ENCODE measurements at places on chromosomes 6 and 20.

GRCh38 chr20:5863040-5863833 is 87.1 kb downstream of the TRMT6 start:
- no peak overlapping the region for H3K4me3 ChIP-seq
- no peak for DNase-seq
- H3K36me3 ChIP-seq: no peaks in the 10 kb centered on the region
- no peak overlapping the region for H3K27ac ChIP-seq
- H3K27me3 ChIP-seq: no peaks in the 10 kb centered on the region

DNA sequence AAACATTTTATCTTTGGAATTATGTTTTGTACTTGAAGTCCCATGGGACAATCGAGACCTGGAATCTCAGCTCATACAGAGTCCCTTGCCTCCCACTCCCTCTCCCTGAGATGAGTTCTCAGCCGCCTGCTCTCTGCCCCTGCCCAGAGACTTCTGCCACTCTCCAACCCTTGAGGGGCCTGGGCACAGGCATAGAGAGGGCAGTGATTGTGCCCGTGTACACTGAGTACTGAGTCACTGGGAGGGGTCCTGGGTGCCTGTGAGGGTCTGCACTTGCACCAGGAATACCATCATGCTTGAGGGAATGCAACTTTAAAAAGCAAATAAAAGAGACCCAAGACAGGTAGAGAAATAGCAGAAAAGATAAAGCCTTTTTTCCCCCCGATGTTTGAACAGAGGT is 453.8 kb upstream of the HS3ST5 start:
- no peaks in the 10 kb centered on the region for H3K27me3 ChIP-seq
- H3K4me1 ChIP-seq: peaks cover 8% of the 10 kb centered on the region
- no peaks in the 10 kb centered on the region for H3K36me3 ChIP-seq
- H3K27ac ChIP-seq: no peak overlapping the region
- DNase-seq: no peak

- no peaks in the 10 kb centered on the region for H3K36me3 ChIP-seq
- no peak overlapping the region for H3K4me3 ChIP-seq
- no peaks in the 10 kb centered on the region for H3K27me3 ChIP-seq
- no peak for DNase-seq
These were observed 151.8 kb downstream of the NRN1 start for GRCh38 chr6:5854899-5855298.

DNA sequence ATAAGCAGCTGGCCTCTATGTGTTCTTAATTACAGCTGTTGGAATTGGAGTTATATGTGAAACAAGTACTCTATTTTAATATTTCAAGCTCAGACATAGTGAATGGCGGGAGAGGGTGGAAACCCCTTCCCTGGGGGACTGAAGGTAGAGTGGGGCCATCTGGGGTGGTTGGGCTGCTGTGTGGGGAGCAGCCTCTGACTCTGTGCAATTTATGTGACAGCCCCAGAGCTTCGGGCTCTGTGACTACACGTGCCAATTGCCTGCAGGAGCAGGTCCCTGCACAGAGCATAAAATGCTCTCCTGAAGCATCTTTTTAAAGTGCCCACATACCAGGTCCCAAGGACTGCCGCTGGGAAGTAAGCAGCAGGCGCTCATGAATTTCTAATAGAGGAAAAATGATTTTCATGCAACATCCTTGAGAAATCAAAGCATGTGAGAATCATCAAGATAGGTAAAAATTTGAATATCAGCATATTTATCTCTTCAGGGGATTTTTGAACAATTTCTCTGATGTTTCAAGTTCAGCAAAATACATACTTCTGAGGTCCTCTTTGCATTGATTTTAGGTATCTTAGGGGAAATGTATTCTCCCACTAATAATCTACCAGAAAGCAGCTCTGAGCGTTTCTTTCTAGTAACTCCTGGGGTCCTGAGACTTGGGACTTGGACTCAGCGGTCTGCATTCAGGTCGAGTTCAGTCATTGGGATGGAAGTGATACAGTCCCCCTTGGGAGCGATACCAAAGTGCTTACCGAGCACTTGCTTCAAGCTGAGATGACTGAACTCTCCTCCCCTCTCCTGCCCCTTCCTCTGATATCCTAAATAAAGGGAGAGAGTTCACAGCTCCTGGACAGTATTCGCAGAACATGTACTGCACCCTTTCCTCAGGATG is 40.0 kb downstream of the ALDH8A1 start:
- DNase-seq: no peak
- no peaks in the 10 kb centered on the region for H3K27me3 ChIP-seq
- no peak overlapping the region for H3K4me3 ChIP-seq
- H3K27ac ChIP-seq: no peak overlapping the region

GRCh38 chr6:83442752-83443151 is 11.9 kb upstream of the ME1 start:
- H3K4me1 ChIP-seq: peaks cover 5% of the 10 kb centered on the region
- H3K36me3 ChIP-seq: no peaks in the 10 kb centered on the region
- peak; percentile 30 for DNase-seq
- no peak overlapping the region for H3K4me3 ChIP-seq
- H3K27ac ChIP-seq: no peak overlapping the region

GRCh38 chr20:12916699-12917098 is 92.1 kb upstream of the SPTLC3 start:
- peak; percentile 5 for DNase-seq
- no peak overlapping the region for H3K27ac ChIP-seq

GRCh38 chr6:168949981-168950857 is 303.4 kb downstream of the THBS2 start:
- DNase-seq: no peak
- H3K27me3 ChIP-seq: no peaks in the 10 kb centered on the region
- no peaks in the 10 kb centered on the region for H3K4me1 ChIP-seq
- H3K36me3 ChIP-seq: no peaks in the 10 kb centered on the region
- no peak overlapping the region for H3K4me3 ChIP-seq

DNA sequence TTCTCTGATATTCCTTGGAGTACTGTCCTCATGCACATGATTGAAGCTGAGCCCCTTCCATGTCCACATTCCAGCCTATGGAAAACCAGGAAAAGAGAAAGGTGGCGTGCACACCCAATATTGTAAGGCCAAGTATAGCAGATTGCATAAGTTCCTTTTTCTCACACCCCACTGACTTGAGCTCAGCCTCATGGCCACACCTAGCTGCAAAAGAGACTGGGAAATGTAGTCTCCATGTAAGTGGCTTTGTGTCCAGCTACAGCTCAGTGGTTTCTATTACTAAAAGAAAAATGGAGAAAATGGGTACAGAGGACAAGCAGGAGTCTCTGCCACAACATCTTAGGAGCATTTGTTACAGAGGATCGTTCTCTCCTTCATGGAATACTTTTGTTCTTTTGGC is 10.8 kb upstream of the UST start:
- no peak overlapping the region for H3K27ac ChIP-seq
- no peaks in the 10 kb centered on the region for H3K27me3 ChIP-seq
- H3K4me1 ChIP-seq: no peaks in the 10 kb centered on the region

DNA sequence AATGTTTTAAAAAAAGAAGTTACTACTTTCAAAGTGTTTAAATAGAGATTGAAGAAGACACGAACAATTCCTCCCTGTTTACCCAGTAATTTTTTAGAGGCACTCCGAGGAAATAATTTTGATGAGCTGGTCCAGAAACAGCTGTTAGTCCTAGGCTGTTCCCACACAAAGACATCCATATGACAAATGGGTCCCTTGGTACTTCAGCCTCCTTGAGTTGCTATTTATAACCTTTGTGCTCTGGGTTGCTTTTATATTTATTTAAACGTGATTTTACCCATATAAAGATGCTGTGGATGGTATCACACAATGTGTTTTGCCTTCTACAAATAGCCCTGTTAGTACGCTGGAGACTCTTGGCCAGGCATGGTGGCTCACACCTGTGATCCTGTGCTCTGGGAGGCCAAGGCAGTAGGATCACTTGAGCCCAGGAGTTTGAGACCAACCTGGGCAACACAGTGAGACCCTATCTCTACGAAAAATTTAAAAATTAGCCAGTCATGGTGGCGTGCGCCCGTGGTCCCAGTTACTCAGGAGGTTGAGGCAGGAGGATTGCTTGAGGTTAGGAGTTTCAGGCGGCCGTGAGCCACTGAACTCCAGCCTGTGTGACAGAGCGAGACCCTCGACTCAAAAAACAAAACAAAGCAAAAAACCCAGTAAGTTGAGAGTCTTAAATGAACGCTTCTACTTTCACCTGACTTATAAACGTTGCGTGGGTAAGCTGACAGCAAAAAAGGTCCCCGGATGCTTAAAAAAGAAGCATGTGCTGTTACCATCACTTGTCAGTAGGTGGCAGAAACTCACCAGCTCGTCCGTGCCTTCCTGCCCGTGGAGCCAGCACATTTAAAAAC is 56.9 kb upstream of the ARMH2 start:
- H3K4me1 ChIP-seq: peaks cover 10% of the 10 kb centered on the region
- peak; percentile 80 for DNase-seq
- H3K27me3 ChIP-seq: no peaks in the 10 kb centered on the region
- no peaks in the 10 kb centered on the region for H3K36me3 ChIP-seq
- H3K27ac ChIP-seq: no peak overlapping the region
- H3K4me3 ChIP-seq: no peak overlapping the region

DNA sequence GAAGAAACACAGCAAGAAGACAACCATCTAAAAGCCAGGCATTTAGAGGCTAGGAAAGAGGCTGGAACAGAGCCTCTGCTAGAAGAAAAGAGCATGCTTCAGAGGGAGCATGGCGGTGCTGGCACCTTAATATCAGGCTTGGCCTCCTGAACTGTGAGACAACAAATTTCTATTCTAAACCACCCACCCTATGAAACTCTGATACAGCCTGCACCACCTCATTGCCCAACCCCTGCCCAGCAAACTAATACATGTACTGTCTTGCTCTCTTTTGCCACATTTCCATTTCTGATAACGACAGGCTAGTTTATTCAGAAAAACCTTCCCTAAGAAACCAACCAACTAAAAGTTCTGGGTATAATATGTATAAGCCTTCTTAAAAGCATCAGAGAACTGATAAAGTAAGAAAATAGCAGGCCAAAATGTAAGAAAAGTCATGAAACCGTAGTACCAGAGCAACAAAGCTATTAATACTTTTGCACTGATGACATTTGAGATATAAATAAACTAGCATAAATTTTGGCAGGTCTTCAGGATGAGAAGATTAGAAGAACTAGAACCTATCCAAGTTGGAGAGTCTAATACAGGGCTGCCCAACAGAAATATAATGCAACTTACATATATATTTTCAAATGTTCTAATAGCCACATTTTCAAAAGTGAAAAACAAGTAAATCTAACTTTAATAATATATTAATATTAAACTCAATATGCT is 184.7 kb upstream of the HSF2 start:
- H3K4me1 ChIP-seq: no peaks in the 10 kb centered on the region
- no peak for DNase-seq
- no peaks in the 10 kb centered on the region for H3K36me3 ChIP-seq
- no peaks in the 10 kb centered on the region for H3K27me3 ChIP-seq
- H3K4me3 ChIP-seq: no peak overlapping the region

DNA sequence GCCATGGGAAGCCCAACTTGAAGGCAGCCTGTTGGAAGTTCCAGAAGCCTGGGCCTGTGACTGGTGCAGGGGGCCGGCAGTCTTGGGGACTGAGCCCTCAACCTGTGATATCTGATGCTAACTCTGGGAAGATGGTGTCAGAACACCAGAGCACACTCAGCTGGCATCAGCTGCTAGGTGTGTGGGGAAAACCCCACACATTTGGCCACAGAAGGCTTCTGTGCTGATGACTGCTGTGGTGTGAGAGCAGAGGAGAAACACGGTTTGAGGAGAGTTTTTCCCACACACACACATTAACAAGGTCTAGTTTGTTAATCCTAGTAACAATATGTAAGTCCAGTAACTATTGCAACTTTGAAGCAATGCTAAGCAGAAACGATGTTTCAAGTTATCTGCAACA is 78.0 kb downstream of the PSMB1 start:
- no peaks in the 10 kb centered on the region for H3K36me3 ChIP-seq
- H3K4me1 ChIP-seq: peaks cover 5% of the 10 kb centered on the region
- no peaks in the 10 kb centered on the region for H3K27me3 ChIP-seq

GRCh38 chr6:80527552-80528052 is 421.1 kb downstream of the BCKDHB start:
- no peak overlapping the region for H3K27ac ChIP-seq
- peaks cover 7% of the 10 kb centered on the region for H3K4me1 ChIP-seq

DNA sequence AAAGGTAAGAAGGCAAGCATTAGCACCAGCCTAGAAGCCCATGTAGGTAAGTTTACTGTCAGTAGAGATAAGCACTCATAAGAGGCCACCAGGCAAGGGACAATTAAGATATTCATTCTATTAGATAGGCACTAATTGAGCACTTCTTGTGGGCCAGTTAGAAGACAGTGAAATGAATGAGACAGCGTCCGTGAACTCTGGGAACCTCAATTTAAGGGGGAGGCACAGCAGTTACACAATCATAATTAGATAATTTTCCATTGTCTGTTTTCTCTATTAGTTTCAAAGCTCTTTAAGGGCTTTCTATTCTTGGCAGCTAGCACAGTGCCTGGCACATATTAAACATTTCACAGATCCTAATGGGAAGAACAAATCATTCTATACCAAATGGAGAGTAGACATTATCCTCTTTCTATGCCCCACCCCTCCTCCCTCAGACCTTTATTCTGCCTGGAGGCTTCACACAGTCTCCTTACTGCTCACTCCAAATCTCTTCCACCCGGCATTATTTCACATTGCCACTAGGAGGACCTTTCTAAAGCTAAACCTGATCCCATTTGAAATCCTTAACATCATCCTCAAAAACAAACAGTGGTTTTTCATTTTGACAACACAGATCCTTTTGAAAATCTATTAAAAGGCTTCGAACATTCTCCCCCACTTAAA is 529.6 kb downstream of the ADGRB3 start:
- H3K27me3 ChIP-seq: no peaks in the 10 kb centered on the region
- H3K4me3 ChIP-seq: no peak overlapping the region
- H3K36me3 ChIP-seq: no peaks in the 10 kb centered on the region
- no peaks in the 10 kb centered on the region for H3K4me1 ChIP-seq
- H3K27ac ChIP-seq: no peak overlapping the region

DNA sequence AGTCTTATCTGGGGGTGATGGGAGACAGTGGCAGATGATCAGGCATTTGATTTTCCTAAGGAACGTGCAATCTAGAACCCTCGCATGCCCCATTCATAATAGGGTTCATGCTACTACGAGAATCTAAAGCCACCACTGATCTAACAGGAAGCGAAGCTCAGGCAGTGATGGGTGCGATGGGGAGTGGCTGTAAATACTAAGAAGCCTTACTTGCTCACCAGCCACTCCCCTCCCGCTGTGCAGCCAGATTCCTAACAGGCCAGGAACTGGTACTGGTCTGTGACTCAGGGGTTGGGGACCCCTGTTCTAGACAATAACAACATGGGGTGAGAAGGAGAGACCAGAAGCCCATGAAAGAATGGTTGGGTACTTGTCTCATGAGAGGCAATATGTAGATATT is 4.5 kb downstream of the TREML4 start:
- H3K4me1 ChIP-seq: no peaks in the 10 kb centered on the region
- DNase-seq: no peak
- no peak overlapping the region for H3K4me3 ChIP-seq
- no peaks in the 10 kb centered on the region for H3K36me3 ChIP-seq
- no peaks in the 10 kb centered on the region for H3K27me3 ChIP-seq
- H3K27ac ChIP-seq: no peak overlapping the region

GRCh38 chr6:161091972-161092701 is 100.6 kb downstream of the MAP3K4 start:
- peaks cover 17% of the 10 kb centered on the region for H3K36me3 ChIP-seq
- no peaks in the 10 kb centered on the region for H3K27me3 ChIP-seq
- no peak overlapping the region for H3K4me3 ChIP-seq

All from neural progenitor cell (in vitro differentiated cells).